GDM1 (cell line): ENCODE measurements at places on chromosomes 6 and 20.

- DNase-seq, result peak; percentile 48
Measured at GRCh38 chr20:33933469-33933909, 60.2 kb upstream of the RALY start.

DNA sequence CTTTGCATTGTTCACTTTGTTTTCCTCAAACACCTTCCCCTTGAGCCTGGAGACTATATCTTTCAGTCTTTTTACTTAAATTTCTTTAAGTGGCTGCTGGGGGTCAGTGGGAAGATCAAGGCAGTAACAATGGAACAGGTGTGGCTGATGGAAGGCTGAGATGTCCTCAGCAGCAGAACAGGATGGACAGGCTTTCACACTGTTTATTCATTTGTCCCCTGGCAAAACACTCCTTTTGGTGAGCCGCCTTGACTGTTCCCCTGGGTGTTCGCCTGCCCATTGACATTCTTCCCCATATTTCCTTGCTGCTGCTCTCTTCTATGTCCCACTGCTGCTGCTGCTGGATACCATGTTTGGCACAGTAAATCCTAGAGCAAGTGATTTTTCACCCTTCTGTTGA is 38.1 kb downstream of the RNF144B start:
- no peak for DNase-seq

- no peak for DNase-seq
Measured at GRCh38 chr6:154435400-154435945, 75.0 kb downstream of the CNKSR3 start.

GRCh38 chr6:47535316-47536225 is 58.0 kb downstream of the CD2AP start:
- DNase-seq, result no peak

- no peak for DNase-seq
Measured at GRCh38 chr6:55664591-55665587, 85.9 kb upstream of the HMGCLL1 start.

GRCh38 chr6:12421596-12421995 is 131.4 kb downstream of the EDN1 start:
- no peak for DNase-seq

- no peak for DNase-seq
Measured at GRCh38 chr6:6880745-6881437, 226.9 kb upstream of the RREB1 start.

DNA sequence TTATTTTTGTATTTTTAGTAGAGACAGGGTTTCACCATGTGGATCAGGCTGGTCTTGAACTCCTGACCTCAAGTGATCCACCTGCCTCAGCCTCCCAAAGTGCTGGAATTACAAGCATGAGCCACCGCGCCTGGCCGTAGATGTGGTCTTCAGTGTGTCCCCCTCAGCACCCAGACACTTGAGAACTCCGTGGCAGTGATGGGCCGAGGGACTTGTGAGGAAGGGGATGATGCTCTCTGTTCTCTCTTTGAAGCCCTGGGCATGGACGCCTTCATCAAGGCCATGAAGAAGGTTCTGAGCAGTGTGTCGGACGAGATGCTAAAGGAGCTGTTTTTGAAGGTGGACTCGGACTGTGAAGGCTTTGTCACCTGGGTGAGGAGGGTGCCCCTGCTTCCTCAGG is 16.9 kb downstream of the EFCAB8 start:
- no peak for DNase-seq

DNA sequence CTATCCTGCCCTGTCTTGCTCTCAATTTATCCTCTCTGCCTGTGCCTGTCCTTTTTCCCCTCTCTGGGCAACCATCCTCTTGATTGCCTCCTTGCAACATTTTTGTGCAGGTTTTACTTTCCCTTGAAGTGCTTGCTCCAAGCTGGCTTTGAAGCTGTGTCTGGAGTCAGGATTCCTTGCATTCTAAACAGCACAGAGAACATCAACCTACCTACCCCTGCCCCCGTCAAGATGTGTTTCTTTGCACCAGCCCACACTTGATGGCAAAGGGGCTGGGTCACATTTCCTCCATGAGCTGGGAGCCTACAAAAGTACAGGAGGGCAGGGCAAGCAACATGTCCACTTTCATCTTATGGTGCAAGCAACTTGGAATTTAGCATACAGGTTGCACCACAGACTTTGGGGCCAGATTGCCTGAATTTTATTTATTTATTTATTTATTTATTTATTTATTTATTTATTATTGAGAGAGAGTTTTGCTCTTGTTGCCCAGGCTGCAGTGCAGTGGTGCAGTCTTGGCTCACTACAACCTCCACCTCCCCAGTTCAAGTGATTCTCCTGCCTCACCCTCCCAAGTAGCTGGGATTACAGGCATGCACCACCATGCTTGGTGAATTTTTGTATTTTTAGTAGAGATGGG is 206.3 kb downstream of the COL19A1 start:
- DNase-seq, result no peak

DNA sequence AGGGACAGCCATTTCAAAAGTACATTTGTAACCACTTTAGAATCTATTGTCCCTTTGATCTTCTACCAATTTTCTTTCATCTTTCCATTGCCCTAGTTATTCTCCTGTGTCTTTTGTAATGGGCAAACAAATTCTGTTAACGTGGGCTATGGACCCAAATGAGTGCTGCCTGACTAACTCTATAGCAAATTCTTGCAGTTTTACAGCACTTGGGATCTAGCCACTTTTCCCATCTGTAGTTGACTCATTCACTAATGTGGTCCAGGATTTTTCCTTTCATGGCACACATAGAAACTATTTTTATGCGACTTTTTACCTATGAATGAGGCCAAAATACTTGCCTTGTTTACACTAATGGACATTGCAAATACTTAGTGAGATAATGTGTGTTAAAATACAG is 52.0 kb downstream of the GRIK2 start:
- no peak for DNase-seq

DNA sequence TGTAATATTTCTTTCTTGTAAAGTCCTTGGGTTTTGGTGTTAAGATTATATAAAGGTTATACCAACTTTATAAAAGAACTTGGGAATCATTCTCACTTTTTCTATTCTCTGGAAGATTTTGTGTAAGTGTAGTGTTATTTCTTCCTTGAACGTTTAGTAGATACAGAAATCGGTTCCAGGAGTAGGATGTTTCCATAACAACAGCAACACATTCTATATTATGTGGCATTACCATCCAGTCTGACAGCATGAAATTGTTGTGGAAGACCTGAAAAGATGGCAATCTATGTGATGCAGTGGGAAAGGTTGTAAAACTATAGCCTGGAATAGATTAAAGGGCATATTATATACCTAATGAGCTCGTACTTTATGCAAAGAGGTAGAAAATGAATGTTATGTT is 13.8 kb downstream of the ECT2L start:
- no peak for DNase-seq

DNA sequence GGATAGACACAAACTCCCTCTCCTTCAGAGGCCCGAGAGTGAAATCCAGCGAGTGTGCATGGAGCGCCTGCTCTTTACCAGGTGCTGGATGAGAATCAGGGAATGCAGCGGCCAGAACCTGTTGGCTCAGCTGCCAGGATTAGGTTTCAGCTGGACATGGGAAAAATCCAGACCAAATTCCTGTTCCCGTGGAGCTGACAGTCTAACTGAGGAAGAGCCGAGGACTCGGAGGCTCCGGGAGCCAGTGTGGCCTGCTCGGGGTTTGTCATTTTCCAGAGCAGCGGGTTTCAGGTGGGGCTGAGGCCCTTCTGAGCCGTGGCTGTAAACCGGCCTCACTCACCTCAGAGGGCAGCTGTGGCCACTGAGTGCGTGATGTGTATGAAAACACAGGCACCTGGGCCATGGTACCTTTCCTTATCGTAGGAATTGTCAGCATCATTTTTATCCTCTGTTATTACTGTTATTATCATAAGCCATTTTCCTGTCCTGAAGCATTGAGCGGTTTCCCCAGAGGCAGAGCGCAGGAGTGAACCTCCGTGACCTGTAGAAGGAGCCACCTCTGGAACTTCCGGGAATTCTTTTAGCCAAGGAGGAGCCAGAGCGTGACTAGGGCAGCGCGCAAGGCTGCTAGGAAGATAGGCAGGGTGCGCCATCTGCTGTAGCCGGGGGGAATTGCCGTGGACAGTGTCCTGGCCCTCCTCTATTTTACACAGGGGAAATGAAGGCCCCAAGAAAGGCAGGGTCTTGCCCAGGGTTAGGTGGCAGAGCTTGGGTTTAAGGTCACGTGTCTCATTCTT is 27.3 kb downstream of the PKIG start:
- DNase-seq, result peak; percentile 71

- DNase-seq, result no peak
Measured at GRCh38 chr20:8208226-8208625, 76.2 kb downstream of the PLCB1 start.

- DNase-seq, result no peak
Measured at GRCh38 chr6:82277686-82278085, 30.1 kb upstream of the IBTK start.
